Heart right ventricle (tissue), 16 donors: ENCODE measurements at places on chromosomes 6 and 20.

DNA sequence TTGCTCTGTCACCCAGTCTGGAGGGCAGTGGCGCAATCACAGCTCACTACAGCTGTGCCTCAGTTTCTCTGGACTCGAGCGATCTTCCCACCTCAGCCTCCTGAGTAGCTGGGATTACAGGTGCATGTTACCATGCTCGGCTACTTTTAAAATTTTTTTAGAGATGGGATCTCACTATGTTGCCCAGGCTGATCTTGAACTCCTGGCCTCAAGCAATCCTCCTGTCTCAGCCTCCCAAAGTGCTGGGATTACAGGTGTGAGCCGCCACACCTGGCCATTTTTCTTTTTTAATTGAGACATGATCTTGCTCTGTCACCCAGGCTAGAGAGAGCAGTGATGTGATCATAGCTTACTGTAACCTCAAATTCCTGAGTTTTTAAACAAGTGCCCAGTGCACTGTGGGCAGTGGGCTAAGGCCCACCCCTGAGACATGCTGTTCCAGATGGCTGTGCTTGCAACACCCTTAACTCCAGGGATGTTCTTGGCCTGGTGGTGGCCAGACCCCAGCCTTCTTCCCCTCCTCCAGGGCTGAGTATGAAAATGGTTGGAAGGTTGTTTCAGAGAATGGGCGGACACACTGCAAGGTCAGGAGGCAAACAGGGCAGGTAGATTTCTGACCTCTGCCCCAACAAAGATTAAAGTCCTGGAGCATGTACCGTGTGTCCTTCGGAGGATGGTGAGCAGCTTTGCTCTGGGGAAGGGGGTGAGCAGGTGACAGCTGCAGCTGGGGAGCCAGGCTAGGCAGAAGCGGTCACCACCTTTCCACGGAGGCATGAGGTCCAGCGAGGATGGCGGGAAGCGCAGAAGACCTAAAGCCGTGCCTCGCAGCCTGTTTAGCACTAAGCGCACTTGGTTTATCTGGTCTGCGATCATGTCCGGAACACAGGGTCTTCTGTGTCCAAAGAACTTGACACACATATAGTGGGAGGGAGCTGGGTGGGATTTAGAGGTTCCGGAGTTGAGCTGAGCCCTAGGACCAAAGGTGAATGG, 1.4 kb upstream of the FAM83C start:
- no peak for DNase-seq

- DNase-seq = no peak
These were observed 78.4 kb downstream of the PREX1 start for GRCh38 chr20:48749437-48749836.

DNA sequence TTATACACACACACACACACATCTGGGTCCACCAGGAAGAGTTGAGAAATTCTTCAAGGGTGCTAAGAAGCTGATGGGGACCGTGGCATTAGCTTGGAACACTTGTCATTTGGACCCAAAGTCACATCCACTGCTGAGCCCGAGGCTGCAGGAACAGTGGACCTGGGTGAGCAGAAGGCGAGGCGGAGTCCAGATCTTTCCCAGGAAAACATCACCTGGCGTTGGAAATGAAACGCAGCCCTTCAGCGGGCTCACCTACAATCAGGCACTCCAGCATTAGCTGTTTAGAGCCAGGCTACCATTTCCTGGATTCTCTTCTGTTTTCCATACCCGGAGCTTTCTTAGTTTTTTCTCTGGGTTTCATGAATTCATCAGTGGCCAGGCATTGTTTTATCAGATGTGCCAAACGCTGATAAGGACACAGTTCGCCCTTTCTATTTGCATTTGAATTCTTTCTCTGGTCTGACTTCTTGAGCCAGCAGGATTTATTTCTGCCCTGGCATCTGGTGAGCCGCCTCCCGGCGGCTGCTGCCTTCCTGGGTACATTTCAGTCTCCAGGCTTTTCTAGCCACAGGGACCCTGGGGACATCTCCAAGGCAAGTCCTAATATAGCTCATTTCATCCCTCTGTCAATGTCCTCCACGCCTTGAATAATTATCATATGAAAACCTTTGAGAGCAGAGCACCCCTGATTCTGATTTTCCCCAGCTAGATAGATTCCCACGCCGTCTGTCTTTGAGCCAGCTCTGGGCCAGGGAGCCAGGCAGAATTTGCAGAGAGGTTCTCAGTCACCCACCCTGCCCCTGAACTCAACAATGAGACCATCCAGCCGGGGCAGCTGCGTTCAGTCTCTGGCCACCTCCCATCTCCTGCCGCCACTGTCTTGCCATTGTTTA, 170.9 kb downstream of the TTLL2 start:
- no peak for DNase-seq

DNA sequence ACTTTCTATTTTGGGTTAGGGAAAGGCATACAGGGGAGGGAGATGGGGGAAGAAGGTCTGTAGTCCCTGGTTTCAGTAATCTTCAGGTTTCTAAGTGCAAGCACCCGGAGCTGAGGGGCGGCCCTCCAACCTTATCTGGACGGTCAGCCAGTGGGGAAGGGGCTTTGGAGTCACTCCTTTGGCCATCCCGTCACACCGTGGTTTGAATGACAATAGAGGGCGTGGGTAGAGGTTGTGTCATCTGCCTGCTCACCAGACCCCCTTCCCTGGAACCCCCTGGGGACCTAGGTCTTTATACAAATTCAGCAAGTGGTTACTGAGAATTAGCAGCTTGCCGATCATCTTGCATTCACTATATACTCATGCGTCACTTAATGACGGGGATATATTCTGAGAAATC, 29.1 kb downstream of the STK35 start:
- no peak for DNase-seq

DNA sequence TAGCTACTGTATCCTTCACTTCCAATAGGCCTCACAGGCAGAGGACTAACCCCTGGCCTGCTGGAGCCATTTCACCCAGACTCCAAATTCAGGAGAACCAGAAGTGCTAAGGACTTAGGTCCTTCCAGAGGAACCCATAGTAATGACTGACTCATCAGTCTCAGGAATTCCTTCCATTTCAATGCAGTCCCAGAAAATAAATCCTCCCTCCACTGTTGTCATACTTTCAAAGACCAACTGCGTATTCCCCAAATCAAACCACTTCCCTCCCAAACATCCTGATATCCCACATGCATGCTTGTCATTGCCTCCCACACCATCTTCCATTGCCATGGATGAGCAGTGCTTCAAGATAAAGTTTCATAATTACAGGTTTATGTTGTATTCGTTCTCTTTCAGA, 31.8 kb upstream of the NT5E start:
- no peak for DNase-seq

DNA sequence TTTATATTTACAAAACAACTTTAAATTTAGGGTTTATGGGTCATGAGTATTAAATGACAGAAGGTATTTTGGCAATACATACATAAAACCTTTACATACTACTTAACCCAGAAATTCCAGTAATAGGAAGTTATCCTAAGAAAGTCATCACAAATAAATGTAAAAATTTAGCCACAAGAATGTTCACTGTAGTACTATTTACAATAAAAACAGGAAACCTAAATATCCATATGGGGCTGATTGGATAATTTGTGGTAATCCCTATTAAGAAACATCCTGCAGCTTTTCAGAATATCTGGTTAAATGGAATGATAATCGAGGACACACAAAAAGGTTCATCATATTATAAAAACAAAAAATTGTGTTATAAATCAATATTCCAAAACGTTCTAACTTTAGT, 44.4 kb downstream of the TRAM2 start:
- no peak for DNase-seq

GRCh38 chr20:55437798-55438415, 567.4 kb downstream of the CBLN4 start:
- no peak for DNase-seq

DNA sequence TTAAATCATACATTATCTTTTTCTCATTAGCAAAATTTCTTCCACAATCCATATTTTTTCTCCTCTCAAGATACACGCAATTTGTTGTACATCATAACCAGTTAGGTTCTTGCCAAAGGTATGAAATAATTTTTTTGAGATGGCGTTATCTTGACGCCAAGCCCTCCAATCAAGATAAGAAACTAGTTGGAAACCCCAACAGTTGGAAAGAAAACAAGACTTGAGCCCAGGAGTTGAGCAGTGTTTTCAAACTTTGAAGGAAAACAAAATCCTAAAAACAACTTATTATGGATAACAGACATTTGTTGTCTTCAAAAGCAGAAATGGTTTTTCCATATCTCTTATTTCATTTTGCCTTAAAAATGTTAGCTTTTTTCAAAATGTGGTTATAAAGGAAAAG, 184.8 kb downstream of the SLC24A3 start:
- no peak for DNase-seq

- no peak for DNase-seq
These were observed 507.8 kb upstream of the CITED2 start for GRCh38 chr6:139882234-139882633.

GRCh38 chr6:32843331-32843978, 392 bp downstream of the PSMB8 start:
- no peak for DNase-seq

DNA sequence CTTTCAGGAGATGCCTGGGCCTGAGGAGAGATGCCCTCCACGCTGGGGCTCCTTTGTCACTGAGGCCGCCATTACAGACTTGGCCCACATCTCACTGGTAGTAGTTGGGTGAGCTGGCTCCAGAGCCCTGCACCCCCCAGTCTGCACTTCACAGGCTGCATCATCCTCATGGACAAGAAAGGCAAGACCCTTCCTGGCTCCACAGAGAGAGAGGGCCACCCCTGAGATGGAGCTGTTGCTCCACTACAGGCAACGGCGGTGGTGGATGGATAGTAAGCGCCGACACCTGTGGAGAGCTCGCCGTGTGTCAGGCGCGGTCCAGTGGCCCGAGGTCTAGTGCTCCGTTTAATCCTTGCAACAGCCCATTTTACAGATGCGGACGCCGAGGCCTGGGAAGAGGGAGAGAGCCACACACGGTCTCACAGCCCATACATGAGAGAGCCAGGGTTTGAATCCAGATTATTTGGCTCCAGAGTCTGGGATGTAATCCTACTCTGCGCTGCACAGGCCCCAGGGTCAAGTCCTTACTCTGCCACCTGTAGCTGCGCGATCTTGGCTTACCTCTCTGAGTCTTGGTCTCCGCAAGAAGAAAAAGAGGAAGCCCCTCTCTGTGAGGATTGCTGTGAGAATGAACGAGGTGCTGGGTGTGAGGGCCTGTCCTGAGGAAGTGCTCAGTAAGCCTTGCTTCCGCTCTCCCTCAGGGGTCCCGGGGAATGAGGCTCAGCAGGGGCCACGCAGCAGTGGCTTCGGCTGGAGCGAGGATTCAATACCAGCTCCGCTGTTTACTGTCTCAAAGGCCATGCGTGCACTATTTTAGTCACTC, 34.5 kb downstream of the SPDEF start:
- no peak for DNase-seq

- no peak for DNase-seq
These were observed 145.9 kb downstream of the C6orf118 start for GRCh38 chr6:165163519-165163918.

DNA sequence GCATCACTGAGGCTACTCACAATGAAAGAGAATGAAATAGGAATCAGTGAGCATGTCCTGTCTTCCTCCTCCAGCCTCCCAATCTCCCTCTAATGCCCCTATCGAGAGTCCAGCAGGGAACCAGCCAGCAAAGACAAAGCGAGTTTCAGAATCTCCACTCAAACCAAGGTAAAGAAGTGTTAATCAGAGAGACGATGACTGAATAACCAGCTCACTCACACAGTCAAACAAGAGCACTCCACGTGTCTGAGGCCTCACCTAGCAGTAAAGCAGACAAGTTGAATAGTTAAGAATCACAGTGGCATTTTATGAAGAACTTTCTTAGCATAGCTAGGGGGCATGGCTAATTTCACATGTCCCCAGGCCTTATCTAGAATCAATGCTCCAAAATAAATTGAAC, 3.3 kb upstream of the TREM1 start:
- DNase-seq = no peak

- no peak for DNase-seq
These were observed 42.8 kb downstream of the MYH7B start for GRCh38 chr20:34998331-34998950.

- DNase-seq = no peak
These were observed 30.8 kb downstream of the WRNIP1 start for GRCh38 chr6:2795956-2796355.

- no peak for DNase-seq
These were observed 128.3 kb upstream of the MAP3K7 start for GRCh38 chr6:90715093-90715655.

DNA sequence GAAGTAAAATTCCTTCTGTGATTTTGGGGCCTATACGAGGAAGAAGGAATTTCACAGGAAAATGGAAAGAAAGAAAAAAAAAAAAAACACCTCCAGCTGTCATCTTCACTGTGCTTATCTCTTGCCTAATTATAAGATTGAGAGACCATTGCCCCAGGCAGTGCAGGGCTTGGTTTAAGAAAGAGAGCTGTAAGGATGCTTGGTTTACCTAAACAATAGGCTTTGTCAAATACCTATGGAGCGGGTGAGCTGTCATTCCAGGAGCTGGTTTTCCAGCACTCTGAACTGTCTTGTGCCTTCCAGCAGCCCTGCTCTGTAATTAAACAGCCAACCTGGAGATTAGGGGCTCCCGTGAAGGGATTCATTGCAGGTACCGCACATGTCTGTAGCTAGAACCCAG, 137.8 kb downstream of the EDN3 start:
- no peak for DNase-seq

DNA sequence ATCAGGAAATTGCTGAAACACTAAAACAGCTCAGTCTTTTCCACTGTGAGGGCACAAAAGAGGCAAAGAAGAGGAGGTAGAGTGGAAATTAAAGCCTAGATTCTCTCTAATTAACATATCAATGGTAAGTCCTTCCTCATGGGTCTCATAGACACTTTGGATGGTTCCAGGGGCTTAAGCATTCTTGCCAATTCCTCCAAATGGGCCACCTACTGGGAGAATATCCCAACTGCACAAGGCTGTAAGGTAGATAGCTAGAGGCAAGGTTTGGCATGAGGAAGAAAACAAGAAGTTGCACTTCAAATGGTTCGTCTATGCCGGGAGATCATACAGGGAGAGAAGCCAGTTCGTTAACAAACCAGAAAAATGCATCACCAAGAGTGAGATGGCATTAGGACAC, 107.6 kb upstream of the KHDRBS2 start:
- no peak for DNase-seq

DNA sequence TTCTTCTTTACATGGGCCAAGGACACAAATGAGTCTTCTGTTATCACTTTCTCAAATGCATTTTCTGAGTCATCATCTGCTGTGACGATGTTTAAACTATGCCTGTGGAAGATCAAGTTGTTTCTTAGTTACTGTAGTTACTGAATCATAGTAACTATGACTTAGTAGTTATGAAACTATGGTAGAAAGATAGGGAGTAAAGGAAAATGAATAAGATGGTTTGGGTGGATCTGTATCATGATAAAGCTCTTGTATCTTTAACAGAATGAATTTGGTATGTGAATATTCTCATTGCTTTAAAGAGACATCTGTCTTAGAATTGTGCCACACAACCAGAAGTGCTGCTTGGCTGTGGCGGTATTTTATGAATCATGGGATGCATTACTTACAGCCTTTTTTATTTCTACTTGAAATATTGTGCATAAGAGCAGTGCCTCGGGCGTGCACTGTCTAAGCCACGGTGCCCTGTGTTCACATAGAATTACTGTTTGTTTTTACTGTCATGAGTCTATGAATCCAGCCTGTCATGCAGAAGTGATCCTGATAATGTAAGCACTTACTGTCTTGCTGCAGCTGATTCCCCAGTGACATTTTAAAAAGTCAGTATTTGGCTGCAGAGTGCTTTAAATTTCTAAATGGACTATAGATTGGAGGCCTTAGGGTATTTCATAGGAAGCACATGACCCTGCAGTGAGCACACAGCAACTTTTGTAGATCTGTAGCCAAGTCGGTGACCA, 215.2 kb downstream of the TMEM242 start:
- DNase-seq = no peak

- DNase-seq = no peak
These were observed 371.7 kb upstream of the SASH1 start for GRCh38 chr6:147970970-147971369.

- DNase-seq = no peak
These were observed 69.4 kb upstream of the CLDN20 start for GRCh38 chr6:155194399-155194798.
